ENCODE measurements at places on chromosomes 7 and 10.

DNA sequence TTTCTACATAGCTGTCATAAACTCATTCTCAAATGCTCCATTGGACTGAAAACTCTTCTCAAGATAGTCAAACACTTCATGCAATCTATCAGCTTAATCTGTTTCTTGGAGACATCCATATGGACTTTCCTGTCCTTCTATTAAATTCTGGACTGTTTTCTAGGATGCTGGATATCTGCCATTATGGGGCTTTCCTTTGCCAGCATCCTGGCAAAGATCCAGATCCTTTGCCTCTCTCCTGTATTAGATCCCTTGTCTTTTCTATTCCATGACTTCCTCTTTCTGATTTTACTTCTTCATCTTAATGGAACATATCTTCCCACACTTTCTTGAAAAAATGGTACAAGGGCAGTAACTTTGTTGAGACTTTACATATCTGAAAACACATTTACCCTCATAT lies 35.9 kb upstream of the SKAP2 start:
- no peak for DNase-seq

- no peak for DNase-seq
These were observed 53.1 kb downstream of the PRF1 start for GRCh38 chr10:70549351-70549961.

DNA sequence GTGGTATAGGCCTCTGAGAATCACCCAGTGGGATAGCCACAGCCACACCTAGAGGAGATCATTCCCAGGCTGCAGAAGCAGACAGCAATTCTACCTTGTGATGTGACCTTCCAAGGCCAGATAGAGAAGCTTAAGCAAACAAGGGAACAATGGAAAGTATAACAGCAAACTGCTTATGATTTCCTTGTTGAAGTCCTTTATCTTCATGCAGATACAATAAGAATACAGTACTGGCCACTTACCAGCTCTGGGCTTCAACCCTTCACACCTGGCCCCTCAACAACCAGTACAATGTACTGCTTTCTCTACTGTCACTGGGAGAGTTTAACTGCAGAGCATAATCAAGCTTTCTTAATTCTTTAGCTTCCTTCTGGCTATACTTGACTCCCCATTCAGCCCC lies 22.6 kb upstream of the DDX50 start:
- no peak for DNase-seq

- no peak for DNase-seq
These were observed 163.0 kb downstream of the DNAJB6 start for GRCh38 chr7:157499835-157500153.

DNA sequence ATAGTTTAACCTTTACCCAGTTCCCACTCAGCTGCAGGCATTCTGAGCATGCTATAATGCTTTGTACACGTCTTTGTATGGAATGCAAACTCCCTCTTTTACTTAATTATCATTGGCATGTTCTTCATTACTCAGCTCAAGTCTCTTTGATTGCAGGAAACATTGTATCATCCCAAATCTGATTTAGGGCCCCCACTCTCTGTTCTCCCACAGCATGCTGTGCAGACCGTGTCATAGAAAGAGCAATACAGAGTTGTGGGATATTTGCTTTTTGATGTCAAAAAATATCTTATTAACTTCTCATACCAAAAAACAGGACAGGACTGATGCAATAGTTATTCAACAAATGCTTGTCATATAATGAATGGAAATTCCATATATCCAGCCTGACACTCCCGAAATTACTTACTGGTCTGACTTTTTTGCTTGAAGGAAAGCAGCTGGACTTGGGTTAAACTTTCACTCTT lies 1081.5 kb upstream of the C7orf33 start:
- no peak for DNase-seq

DNA sequence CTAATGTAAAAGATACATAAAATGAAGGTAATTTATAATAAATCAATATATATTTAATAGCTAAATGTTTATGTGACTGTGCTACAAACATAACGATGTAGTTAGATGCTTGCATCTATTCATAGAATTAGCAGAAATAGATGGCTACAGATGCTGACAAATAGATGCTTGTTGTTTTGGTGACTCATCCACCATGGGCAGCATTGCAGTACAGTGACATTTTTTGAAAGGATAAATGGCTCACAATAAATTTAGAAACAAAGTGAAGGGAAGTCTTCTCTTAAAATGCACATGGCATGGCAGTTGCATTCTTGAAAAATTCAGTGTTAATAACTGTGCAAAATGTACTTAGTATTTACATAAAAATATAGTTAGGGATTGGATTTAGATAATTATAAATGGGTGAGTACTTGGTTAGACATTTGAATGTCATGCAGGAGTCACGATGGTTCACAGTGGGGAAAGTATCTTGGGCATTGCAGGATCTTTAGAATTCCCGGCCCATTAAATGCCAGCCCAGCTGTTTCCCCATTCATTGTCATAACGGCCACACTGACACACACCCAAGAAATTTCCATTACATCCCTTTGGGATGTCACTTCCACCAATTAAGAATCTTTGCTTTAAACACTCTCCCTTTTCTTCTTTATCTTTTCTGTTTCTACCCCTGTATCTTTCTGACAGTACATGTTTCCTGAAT lies 564.1 kb downstream of the ATRNL1 start:
- DNase-seq: no peak

- no peak for DNase-seq
These were observed 20.3 kb upstream of the ADGRA1 start for GRCh38 chr10:133067149-133068105.

GRCh38 chr10:71512761-71513539 lies 116.2 kb downstream of the CDH23 start:
- DNase-seq: no peak

Data from effector memory CD4-positive, alpha-beta T cell (primary cell).